Ammon's horn (tissue), 1 donor: ENCODE measurements at places on chromosomes 16 and 17.

DNA sequence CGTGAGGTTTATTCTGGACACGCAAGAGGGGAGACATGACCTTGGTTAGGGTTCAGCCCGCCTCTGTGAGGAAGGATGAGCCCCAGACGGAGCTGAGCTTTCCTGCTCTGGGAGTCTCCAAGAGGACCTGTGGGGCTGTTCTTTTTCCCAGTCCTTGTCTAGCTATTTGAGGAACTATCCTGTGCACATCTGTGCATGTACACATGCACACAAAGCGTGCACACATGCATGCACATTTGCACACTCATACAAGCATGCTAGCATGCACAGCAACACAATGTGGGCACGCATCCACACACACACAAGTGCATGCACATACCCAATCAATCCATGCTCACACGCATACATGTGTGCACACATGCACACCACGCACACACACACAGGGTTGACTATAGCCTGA, 40.4 kb downstream of the ABCC6 start:
- no peak for DNase-seq

GRCh38 chr16:63981639-63982038, 1140.2 kb downstream of the CDH11 start:
- DNase-seq, result peak; percentile 17

- no peak for DNase-seq
These were observed 43.4 kb upstream of the RPH3AL start for GRCh38 chr17:395974-396373.

GRCh38 chr17:77450742-77451244, 310.0 kb downstream of the SEC14L1 start:
- DNase-seq, result no peak

DNA sequence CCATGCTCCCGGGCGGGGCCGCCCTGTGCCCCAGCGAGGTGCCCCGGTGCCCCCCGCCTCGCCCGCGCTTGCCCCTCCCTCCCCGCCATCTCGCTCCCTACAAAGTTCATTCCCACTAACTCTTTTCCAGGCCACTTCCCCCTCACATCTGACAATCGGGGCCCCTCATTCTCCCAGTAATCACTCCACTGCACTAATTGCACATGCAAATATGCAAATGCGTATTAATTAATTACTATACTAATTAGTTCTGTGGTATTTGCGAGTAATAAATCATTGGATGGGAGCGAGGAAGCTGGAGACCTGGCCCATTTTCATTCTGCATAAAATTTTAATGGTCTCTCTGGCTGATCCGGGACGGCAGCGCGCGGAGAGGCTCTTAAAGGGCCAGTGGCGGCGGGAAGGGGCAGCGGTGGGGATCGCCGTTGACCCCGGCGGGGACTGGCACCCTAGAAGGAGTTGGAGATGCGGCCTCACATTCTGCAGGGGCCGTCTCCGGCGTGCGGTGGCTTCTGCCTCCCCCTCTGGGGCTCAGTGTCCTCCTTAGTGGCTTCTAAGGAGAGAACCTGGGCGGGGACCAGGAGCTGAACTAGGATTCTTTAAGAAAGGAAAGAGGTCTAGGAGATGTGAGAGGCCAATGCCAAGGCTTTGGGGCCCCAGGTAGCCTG, 8.4 kb upstream of the PPP1R1B start:
- DNase-seq, result no peak

DNA sequence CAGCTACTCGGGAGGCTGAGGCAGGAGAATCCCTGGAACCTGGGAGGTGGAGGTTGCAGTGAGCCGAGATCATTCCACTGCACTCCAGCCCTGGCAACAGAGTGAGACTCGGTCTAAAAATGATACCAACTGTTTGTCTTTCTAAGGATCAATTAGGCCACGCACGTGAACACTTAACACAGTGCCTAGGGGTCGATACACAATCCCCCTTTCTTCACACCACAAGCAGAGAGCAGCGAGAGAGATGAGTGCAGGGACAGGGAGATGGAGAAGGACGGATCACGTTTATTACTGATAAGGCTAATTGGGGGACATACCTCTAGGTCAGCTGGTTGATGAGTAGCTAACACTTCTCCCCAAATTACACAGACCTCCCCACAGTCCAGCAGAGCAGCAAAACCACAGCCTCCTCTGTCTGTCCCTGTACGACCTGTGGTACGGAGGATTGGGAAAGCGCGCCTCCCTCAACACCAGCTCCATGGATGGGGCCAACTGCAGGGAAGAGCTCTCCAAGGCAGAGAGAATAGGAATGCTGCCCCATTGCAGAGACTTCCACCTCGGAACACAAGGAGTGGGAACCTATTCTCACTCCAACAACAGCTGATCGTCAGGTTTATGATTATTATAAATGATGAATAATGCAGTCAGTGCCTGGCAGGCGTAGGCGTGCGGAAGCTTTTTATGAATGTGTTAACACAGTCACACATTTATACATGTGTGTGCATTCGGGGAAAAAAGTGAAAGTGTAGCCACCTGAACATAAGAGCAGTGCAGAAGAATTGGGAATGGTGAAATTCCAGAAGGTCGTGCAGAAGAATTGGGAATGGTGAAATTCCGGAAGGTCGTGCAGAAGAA, 155.1 kb downstream of the C16orf95 start:
- no peak for DNase-seq

DNA sequence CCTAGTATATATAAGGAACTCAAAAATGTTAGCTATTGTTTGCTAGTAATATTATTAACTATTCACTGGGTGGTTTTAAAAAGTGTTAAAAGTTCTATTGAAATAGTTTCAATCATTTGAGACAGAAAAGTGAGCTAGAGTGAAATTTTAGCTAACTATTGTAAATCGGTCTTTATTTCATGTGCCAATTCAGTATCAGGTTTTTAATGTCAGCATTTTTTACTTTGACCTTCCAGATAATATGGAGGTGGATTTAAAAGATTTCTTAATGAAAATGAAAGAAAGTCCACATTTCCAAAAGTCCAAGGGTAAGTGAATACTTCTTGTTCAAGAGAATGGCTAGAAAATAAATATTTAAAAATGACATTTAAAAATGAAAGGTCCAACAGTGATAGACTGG, 90.9 kb downstream of the EFCAB13 start:
- no peak for DNase-seq

- DNase-seq, result no peak
These were observed 3.6 kb downstream of the PKMYT1 start for GRCh38 chr16:2976673-2977072.

- no peak for DNase-seq
These were observed 62.9 kb downstream of the MRC2 start for GRCh38 chr17:62690168-62690897.

DNA sequence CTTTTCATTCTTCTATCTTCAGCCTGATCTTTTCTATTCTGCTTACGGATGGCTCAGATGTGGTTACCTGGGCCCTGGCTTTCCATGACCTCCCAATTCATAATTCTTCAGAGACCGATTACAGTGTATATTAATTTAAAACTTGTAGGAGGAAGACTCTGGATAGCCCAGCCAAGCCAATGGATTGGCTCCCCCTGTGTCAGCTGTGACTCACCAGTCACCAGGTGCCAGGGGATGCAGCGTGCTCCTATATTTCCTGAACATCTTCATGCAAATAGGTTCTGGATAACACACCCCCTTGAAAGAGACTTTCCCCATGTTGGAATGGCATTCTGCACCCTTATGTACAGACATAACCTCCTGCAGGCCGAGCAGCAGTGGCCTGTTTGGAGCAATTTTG, 208.3 kb upstream of the WSCD1 start:
- no peak for DNase-seq

DNA sequence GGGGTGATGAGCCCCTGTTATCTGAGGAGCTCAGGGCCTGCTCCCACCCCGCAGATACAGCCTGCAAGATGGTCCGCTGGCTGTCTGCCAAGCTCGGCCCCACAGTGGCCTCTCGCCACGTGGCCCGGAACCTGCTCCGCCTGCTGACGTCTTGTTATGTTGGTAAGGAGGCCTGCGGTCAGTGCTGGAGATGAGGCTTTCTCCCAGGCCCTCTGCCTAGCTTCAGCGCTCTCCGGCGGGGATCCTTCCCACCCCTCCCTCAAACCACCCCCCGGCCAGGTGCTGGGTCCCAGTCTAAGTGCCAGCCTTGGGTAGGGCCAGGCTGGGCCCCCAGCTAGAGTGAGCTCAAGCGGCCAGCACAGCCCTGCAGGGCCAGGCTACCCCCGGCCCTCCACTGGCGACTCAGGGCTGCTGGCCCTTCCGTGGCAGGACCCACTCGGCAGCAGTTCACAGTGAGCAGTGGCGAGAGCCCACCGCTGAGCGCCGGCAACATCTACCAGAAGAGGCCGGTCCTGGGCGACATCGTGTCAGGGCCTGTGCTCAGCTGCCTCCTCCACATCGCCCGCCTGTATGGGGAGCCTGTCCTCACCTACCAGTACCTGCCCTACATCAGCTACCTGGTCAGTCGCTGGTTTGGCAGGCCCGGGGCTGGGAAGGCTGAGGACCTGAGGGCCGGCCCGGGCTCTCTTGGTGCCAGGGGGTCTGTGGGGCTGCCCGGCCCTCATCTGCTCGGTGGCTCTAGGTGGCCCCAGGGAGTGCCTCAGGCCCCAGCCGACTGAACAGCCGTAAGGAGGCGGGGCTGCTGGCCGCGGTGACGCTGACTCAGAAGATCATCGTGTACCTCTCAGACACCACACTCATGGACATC, 6.1 kb downstream of the WDR81 start:
- no peak for DNase-seq

DNA sequence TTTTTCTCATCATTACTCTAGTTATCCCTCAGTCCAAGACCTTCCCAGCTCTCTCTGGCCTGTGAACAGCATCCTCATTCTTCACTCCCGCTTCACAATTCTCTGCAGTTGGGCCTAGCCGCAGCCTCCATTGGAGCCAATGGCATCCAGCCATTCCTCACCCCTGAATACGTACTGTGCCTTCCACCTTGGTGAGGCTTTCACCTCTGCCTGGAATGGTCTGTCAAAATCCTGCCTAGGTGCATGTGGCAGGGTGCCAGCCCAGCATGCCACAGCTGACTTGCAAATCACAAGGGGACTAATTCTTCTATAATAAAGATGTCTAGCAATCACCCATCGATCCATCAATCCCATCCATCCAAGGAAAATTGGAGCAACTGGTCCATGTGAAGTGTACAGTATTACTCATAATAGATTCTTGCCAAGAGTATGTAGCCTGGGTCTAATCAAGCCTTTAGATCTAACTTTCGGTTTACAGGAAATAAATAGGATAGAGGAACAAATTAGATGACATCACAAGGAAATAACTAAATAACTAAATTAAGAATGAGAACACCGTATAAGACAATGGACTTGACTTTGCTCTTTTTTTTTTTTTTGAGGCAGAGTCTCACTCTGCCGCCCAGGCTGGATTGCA, 5.1 kb upstream of the CX3CL1 start:
- DNase-seq, result no peak

DNA sequence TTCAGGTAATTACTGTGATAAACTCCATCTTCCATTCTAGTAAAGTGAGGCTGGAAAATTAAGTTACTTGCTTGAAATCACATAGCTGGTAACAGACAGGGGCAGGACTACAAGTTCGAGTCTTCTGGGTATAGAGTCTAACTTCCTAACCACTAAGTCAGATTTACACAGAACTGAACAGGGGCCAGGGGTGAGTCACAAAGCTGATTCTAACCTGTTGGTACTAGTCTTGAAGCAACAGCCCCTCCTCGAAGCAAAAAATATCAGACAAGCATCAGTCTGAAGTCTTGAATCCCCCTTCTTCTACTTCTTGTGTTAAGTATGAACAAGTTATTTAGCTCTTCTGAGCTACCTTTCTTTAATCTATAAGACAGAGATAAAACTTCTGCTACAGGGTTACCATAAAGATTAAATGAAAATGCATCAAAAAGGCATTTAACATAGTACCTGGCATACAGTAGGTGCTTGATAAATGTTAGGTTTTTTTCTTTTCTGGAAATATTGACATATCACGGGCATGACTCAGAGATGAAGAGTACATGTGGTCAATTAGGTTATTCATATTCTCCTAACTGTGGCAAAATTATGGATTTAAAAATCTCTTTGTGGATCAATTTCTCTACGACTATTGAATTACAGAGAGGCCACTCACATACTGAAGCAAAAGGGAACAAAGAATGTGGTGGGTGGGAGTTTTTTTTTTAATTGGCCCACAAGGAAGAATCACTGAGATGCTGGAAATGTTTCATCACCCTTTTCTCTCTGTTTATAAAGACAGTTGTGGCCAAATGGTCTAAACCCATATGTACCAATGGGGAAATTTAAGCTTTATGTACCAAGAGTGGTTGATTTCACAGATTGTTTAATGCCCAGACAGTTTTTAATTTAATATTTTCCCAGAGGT, 266.9 kb upstream of the DYNLRB2 start:
- DNase-seq, result no peak

DNA sequence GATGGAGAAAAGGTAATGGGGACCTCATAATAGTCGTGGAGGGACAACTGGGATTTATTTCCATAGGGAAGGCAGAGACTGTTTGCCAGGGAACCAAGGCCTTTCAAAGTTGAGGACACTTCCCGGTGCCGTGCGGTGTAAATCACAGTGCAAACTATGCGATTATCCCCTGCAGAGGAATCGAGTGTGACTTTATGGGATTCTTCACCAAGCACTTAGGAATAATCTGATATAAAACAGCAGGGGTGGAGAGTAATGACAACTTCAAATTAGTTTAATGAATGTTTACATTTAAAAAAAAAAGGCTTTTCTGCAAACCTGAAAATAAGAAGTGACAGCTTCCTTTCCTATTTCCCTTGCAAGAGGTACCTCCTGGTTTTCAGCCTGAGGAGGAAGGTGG, 538.2 kb downstream of the MAF start:
- DNase-seq, result no peak

- no peak for DNase-seq
These were observed 48.0 kb downstream of the ABCC6 start for GRCh38 chr16:16175296-16175695.

DNA sequence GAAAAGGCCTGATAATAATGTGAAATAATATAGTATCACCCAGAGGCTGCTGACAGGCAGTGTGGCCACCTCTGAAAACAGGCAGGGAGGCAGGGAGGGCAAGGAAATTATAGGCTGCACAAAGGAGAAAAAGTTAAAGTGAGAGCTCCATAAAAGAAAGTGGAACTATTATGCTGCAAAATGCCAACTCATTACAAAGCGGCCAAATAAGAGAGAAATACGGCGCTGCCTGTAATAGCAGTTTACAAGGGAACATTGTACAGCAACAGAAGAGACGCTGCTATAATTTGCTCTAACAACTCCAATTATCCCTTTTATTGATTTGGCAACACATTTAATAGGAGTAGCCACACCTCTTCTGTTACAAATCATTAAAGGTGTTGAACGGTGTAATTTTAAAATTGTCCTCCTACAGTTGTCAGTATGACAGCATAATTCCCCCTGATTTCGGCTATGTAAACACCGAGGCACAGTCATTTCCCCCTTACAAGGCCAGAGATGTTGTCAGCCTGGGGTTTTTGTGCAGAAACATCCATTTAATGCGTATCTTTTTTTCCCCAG, 120.3 kb downstream of the MRM1 start:
- no peak for DNase-seq
